Fibroblast of lung (primary cell): ENCODE measurements at places on chromosomes 6 and 20. TPM values are rescaled to one million over a fixed set of nuclear protein-coding genes. Genes with fewer than 3 reads are reported as not detected.

The C6orf62 gene
- 72.9 and 103 TPM in 2 replicates for total RNA-seq

DNA sequence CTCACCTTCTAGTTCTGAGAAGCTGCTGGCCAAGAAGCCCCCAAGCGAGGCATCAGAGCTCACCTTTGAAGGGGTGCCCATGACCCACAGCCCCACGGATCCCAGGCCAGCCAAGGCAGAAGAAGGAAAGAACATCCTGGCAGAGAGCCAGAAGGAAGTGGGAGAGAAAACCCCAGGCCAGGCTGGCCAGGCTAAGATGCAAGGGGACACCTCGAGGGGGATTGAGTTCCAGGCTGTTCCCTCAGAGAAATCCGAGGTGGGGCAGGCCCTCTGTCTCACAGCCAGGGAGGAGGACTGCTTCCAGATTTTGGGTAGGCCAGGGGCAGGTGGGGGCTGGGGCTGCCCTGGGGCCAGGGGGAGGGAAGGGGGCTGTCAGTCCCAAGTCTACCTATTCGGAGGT, 2.3 kb downstream of the MYLK2 start:
- no peak for DNase-seq

- DNase-seq: no peak
Observed at GRCh38 chr20:3710011-3710466, 2.4 kb downstream of the SIGLEC1 start.

The SPATA2 gene
- total RNA-seq: 1.0 and 2.0 TPM in 2 replicates

- DNase-seq: no peak
Observed at GRCh38 chr6:140463312-140463710, 1088.9 kb upstream of the CITED2 start.

GRCh38 chr6:26485112-26485780, 14.9 kb upstream of the BTN1A1 start:
- no peak for DNase-seq

The RNF217 gene
- total RNA-seq: 10.5 and 13.2 TPM in 2 replicates

- no peak for DNase-seq
Observed at GRCh38 chr6:74596588-74596987, 609.3 kb downstream of the COL12A1 start.

GRCh38 chr20:16434062-16434664, 139.1 kb downstream of the KIF16B start:
- DNase-seq: no peak

The TXLNB gene
- total RNA-seq: 1.2 and 1.5 TPM in 2 replicates

The DZANK1 gene
- total RNA-seq: 0.77 and 0.83 TPM in 2 replicates

The CLPSL2 gene
- total RNA-seq: not detected in 2 replicates

The CPXM1 gene
- 0.50 and 10.3 TPM in 2 replicates for total RNA-seq

The PCSK2 gene
- under 0.01 TPM in 1 of 2 replicates, not detected in the other for total RNA-seq

The KCNK17 gene
- not detected in 2 replicates for total RNA-seq

DNA sequence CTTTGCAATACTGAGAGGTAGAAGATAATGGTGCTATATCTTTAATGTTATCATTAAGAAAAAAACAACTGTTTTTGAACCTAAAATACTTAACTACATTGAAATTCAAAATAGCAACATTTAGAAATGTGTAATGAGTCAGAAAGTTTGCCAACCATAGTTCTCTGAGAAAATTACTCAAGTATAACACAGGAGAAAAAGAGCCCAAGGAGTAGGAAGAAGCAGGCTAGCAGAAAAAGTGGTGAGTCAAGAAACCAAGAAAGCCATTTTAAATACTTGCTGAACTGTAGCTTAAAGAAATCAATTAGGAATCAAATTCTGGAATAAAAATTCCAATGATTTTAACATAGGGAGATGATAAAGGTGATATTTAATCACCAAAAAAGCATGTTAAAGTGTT, 181.0 kb upstream of the RSPO3 start:
- DNase-seq: no peak

DNA sequence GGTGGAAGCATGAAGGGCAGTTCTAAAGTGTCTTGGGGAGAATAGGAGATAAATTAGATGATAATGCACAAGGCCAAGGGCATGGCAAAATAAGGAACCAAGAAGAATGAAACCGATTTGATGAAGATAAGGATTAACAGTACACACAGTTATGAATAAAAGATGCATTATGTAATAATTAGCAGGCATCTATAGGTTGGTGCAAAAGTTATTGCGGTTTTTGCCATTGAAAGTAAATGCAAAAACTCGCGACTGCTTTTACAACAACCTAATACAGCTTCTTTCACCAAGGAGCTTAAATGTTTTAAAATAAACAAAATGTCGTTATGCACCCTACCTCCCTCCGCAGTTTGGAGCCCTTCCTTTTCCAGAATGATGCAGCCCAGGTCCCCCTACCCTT, 29.0 kb downstream of the MAS1 start:
- DNase-seq: no peak

DNA sequence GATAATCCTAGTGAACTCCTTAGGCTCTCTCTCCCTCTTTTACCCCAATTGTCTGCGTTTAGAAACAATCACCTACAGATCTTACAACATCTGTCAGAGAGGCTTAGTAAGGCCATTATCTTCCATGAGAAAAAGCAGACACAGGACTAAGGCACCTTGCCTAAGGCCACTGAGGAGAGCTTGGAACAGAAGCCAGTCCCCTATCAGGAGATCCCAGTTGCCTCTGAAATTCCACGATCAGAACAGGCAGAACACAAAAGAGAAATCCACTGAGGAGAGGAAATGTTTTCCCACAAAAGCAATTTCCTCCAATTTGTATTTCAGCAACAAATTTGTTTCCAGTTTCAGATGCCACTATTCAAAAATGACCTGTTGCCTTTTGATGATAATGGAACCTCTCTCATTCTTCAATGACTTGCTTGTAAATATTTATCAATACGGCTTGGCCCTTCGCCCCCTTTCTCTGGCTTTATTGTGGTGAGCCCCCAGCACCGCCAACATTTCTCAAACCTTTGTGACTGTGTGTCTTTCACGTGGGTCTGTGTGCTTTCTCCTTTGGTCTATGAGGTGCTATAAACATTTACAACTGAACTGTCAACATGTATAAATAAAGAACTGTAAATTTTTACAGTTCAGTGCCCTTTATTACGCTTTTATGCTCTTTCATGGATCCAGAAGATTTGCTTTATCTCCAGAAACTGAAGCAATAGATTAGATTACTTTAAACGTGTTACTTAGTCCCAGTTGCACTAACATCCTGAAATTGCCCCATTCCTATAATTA, 187.8 kb upstream of the PHACTR1 start:
- DNase-seq: no peak

- peak; percentile 55 for DNase-seq
Observed at GRCh38 chr6:134590449-134590848, 272.5 kb upstream of the SGK1 start.
